ENCODE measurements at places on chromosomes 2 and 18. TPM values are rescaled to one million over a fixed set of nuclear protein-coding genes. Genes with fewer than 3 reads are reported as not detected.

GKN1 gene
- not detected for total RNA-seq

DNA sequence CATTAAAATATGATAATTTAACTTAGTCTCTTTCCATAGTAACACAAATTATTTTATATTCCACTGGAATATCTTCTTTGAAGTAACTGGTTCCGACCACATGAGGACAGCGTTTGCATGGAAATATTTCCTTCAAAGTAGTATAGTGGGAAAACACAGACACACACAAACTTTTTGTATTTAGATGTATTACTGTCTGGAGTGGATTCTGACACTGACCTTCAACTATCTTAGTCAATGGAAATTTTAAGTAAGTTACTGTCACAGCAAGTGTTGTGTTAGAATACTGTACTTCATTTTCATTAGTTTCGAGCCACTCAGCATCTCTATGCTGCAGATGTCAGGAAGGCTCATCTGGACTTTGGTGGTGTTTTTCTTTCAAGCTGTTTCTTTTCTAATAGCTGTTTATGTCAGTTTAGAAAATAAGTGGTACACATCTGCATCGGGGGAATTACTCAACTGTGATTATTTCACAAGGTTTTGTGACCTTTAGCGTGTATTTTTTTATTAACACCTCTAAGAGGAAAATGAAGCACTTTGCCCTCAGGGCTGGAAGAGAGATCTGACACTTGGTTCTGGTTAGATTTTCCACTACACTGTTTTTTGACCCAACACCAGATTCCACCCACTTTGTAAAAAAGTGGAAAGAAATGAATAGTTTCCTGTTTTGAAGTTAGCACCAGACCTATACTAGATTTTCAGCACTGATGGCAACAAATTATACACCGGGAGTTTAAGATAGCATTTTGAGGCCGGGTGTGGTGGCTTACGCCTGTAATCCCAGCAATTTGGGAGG is 18.9 kb upstream of the THOC1 start:
- no peak for DNase-seq

- no peak for DNase-seq
Measured at GRCh38 chr2:126668254-126668653, 12.3 kb downstream of the GYPC start.

CTIF gene
- 5.3 TPM for total RNA-seq

DNA sequence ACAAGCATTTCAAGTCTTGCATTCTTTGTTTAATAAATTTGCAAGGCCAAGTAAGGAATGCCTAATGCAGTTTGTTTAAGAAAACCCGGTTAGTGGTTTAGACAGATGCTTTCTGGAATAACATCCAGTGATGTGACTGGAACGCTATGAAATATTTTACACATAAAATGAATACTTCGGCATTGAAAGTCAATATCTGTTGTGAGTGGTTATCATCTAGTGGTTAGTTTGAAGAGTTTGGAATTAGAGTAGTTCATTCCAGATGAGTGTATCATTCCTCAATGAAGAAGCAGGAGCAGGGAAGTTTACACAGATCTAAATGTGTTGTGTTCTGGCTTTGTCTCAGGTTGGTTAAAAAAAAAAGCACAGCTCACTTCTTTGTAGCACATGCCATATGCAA is 608.0 kb upstream of the PIK3C3 start:
- DNase-seq = no peak

GRCh38 chr2:136356125-136357006 is 238.4 kb upstream of the CXCR4 start:
- DNase-seq = no peak

DNA sequence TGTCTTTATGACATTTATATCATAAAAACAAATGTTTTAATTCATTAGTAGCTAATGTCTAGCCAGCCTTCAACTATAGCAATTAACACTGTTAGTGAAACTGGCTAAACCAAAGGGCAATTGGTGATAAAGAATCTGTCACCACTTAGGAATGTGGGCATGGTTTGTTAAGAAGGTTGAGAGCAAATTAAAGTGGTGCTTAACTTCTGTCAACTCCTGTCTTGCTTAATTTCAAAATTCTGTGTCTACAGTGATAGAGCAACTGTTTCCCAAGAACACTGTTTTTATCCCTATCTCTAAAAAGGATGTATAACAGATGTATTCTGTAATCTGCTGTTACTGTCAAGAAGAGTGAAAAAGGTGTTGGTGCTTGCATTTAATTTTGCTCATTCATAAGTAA is 36.5 kb downstream of the CFAP36 start:
- DNase-seq = no peak

- no peak for DNase-seq
Measured at GRCh38 chr18:49656073-49656692, 94.3 kb downstream of the LIPG start.

GRCh38 chr18:44815108-44815507 is 134.4 kb downstream of the SETBP1 start:
- no peak for DNase-seq

DNA sequence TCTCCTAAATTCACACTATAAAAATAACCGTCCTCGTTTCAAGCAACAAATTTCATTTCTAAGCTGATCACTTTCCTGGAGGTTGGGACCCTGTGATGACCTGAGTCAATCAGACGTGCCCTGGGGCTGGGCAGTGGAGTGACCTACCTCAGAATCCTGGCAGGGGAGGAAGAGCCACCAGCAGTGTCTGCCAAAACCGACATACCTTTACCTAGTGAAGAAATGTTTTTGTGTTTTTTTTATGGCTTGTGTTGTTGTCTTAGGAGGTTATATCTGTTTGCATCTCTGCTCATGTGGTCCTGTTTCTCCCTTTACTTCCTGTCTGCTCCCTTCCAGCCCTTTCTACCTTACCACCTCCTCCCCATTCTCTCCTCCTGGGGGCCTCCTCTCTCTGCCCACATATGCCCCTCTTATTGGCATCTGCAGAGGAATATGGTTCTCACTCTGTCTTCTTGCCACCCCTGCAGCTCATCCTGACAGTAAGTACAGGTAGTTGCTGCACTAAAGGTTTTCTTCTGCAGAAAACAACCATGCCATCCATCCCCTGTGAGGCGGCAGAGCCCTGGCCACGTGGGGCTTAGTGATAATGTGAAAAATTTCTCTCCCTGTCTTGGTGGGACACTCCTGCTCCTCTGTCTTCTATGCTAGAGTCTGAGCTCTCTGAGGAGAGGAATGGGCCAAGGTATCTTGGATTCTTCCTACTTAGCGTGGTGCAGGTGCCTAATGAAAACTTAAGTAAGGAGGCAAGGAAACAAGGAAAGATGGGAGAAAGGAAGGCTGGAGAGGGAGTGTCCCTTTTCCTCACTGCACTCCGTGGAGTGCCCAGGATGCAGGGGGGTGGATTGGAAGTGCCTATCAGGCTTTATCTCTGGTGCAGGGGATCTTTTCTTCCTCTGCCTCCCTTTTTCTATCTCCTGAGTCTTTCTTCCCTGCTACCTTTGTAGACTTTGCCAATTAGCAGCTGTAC is 15.4 kb downstream of the ACOXL start:
- DNase-seq = no peak

DNA sequence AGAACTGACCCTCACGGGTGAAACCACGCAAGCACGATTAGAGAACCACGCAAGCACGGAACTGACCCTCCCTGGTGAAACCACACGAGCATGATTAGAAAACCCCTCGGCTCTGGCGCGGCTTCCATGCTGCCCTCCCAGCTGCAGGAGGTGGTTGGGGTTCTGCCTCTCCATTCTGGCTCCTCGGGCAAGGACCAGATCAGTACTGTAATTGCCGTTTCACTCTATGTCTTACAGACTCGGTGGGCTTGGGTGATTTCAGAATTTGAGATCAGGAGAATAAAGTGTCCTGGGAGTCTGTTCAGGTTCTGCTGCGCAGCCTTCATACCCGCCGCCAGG is 58.3 kb upstream of the KCNG2 start:
- no peak for DNase-seq

DSG4 gene
- not detected for total RNA-seq

GALR1 gene
- total RNA-seq = not detected

GRCh38 chr2:226552571-226553285 is 246.9 kb downstream of the IRS1 start:
- DNase-seq = no peak

GALNT5 gene
- 0.08 TPM for total RNA-seq

C18orf54 gene
- 3.6 TPM for total RNA-seq

DNA sequence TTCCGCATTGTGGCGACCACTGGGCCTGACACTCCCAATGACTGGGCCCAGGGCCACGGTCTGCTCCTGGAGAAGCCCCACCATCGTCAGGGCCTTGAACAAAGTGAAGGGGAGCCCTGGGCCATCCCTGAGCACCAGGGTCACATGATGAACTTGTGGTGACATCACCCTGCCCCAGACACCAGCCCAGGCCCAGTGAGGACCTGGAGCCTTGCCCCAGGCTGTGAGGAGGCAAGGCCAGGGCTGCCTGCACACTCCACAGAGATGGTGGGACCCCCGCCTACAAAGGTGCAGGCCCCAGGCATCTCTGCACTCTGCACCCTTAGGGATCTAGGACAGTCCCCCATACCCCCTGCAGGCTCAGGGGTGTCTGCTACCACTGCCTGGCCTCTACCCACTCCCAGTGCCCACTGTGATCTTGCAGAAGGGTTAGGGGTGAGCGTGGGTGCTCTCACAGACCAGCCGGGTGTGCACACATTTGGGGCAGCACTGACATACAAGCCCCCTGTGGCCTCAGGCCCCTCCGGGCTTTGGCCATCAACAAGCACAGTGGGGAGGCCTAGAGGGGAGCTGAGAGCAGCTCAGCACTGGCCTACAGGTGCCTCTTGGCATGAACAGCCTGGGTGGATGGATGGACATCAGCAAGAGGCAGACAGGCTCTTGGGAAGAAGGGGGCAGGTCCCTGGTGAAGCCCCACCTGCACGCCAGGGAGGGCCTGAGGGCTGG is 624.0 kb upstream of the LRRTM4 start:
- no peak for DNase-seq

KLHL30 gene
- total RNA-seq = not detected

MYO3B gene
- total RNA-seq = 0.08 TPM

- DNase-seq = peak; percentile 55
Measured at GRCh38 chr18:76349067-76349715, 145.9 kb downstream of the ZNF516 start.

GRCh38 chr2:94874277-94874997 is 3.2 kb downstream of the TEKT4 start:
- peak; percentile 40 for DNase-seq

NYAP2 gene
- total RNA-seq = 0.11 TPM

ITGAV gene
- total RNA-seq = 4.0 TPM

DNA sequence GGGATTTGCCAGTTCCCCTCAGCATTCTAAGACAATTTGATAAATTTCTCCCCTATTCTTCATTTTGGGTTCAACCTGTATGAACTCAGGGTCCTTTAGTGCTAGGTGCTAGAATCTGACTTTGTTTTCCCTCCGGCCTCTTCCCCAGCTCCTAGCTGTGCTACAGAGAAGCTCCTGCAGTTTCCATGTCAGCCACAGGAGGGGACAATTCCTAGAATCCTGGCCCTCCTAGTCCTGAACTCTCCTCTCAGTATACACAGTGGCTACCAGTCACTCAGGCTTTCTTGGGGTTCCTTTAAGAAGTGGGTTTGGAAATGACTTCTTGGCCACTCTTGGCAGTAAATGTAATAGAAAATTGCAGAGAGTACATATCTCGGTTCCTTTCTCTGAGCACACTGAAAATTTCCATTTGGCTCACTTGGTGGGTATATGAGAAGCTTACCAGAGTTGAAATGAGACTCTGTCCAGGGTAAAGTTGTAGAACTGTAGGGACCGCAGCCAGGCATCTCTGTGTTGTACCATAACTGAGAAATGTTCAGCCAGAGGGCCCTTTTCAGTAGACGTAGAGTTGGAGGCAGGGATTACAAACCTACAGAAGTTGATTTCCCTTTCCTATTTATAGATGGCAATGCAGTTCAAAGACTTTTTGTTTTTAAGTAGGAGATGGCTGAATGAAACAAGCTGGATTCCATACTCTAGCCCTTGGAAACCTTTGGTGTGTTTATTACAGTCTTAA is 5.0 kb upstream of the CHST10 start:
- DNase-seq = no peak

DNA sequence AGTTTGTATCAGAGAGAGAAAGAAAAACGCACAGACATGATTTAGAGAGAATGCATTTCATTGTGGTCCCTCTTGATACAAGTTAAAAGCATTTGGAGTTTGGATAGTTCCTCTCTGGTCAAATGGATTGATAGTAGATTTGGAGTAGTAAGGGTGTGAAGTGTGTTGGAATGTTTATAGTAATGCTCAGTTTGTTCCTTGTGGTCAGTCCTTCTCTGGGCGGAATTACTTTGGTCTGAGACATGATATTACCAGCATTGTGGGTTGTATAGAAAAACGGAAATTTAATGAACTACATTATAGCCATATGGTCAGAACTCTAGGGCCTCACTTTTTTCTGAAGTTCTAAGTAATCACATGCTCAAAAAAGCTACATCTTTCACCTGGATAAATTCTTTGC is 178.9 kb downstream of the AGAP1 start:
- DNase-seq = no peak

CRYBA2 gene
- total RNA-seq = not detected

GRCh38 chr2:17617516-17617915 is 77.0 kb downstream of the VSNL1 start:
- DNase-seq = no peak

ONECUT2 gene
- 0.03 TPM for total RNA-seq

ERICH2 gene
- not detected for total RNA-seq

OSR1 gene
- total RNA-seq = not detected

DNA sequence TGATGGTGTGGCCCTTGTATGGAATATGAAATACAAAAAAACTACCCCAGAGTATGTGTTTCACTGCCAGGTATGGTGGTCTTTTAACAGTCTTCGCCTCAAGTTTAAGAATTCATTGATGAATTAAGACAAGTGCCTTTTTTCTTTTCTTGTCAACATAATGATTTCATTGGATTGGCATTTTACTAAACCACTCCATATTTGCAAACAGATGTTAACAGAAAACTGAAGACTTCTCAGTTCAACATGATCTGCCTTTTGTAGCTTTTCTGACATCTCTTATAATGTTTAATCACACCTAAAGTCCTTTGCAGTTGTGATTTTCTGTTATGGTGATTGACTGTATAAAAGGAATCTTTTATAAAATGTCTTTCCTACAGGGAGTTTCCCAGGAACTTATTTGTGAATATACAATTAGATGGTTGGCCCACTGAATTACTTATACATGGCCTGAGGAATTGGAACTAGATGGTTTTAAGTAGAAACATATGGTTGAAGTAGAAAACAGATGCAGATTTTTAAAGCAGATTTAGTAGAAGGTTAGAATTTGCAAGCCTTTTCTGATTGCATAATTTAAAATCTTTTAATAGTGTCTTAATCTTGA is 39.7 kb downstream of the DYNC1I2 start:
- DNase-seq = no peak

GRCh38 chr2:181241366-181241765 is 215.8 kb upstream of the ITGA4 start:
- DNase-seq = no peak

KANSL1L gene
- total RNA-seq = 2.7 TPM

- DNase-seq = no peak
Measured at GRCh38 chr2:210228586-210228985, 3.3 kb upstream of the ACADL start.
